ENCODE measurements at places on chromosomes 7 and 10. TPM values are rescaled to one million over a fixed set of nuclear protein-coding genes. Genes with fewer than 3 reads are reported as not detected.

DNA sequence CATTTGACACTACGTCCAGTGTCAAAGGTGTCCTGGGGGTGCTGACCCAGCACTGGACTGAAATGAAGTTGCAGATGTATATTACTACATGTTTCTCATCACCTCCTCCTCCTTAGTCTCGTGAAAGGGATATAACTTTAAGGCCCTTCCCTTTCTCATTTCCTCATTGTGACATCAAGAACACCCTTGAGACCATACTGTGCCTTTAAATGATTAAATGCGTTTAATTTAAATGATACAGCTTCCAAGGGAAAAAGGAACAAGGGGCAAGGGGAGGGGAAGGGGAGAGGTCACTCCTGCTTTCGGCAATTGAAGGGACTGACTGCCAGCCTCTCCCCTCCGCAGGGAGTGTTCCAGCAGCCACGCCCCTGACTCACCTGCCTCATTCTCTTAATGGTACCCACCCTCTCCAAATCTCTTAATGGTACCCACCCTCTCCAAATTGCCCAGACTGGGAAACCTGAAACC is 80.5 kb upstream of the KMT2E start:
- no peak overlapping the region for H3K4me3 ChIP-seq
- no peak for DNase-seq
- no peaks in the 10 kb centered on the region for H3K36me3 ChIP-seq
- H3K4me1 ChIP-seq: peaks cover 34% of the 10 kb centered on the region

DNA sequence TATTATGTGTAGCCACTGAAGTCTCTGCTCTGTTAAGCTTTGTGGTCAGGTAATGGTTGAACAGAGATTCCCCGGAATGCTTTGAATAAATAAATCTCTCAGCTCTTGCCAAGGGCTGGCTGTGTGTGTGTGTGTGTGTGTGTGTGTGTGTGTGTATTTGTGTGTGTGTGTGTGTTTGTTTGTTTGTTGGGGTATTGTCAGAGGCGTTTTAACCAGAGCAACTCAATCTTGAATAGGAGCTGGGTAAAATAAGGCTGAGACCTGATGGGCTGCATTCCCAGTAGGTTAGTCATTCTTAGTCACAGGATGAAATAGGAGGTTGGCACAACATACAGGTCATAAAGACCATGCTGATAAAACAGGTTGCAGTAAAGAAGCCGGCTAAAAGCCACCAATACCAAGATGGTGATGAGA is 256.2 kb upstream of the CACNA2D1 start:
- no peak for DNase-seq
- H3K4me1 ChIP-seq: no peaks in the 10 kb centered on the region
- H3K4me3 ChIP-seq: no peak overlapping the region
- H3K27me3 ChIP-seq: no peaks in the 10 kb centered on the region

GRCh38 chr7:155338632-155339320 is 41.1 kb downstream of the INSIG1 start:
- no peak for DNase-seq
- H3K27ac ChIP-seq: no peak overlapping the region
- H3K36me3 ChIP-seq: no peaks in the 10 kb centered on the region
- H3K4me1 ChIP-seq: no peaks in the 10 kb centered on the region
- peaks cover 46% of the 10 kb centered on the region for H3K27me3 ChIP-seq

- H3K4me3 ChIP-seq: no peak overlapping the region
- peaks cover 20% of the 10 kb centered on the region for H3K4me1 ChIP-seq
- no peaks in the 10 kb centered on the region for H3K36me3 ChIP-seq
- no peak overlapping the region for H3K27ac ChIP-seq
These were observed 6.8 kb downstream of the FFAR4 start for GRCh38 chr10:93573051-93573909.

- no peak overlapping the region for H3K27ac ChIP-seq
- H3K27me3 ChIP-seq: peaks cover 8% of the 10 kb centered on the region
- DNase-seq: no peak
- H3K4me3 ChIP-seq: no peak overlapping the region
These were observed 16.3 kb upstream of the SRGN start for GRCh38 chr10:69071610-69072009.

DNA sequence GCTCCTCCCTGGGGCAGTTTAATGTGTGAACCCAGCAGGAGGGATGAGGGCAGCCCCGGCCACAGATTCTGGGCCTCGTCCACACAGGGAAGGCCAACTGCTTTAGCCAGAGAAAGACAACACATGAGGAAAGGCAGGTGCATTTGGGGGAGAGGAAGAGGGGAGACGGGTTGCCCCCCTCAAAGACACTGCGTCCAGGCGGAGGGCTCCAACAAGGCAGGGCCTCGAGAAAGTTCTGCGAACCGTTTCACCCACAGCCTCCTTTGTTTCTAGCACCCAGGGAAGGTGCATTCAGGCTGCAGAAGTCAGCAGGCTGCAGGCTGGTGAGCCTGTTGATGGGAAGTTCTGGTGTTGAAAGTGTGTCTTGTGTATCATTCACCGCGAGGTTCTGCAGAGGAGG is 10.1 kb downstream of the FOXL3 start:
- H3K4me3 ChIP-seq: no peak overlapping the region
- peaks cover 23% of the 10 kb centered on the region for H3K27me3 ChIP-seq
- H3K27ac ChIP-seq: no peak overlapping the region
- H3K36me3 ChIP-seq: no peaks in the 10 kb centered on the region
- no peaks in the 10 kb centered on the region for H3K4me1 ChIP-seq
- no peak for DNase-seq

- H3K27ac ChIP-seq: no peak overlapping the region
- no peak for DNase-seq
- H3K27me3 ChIP-seq: peaks cover 14% of the 10 kb centered on the region
These were observed 71.1 kb upstream of the CUX1 start for GRCh38 chr7:101746314-101746713.

DNA sequence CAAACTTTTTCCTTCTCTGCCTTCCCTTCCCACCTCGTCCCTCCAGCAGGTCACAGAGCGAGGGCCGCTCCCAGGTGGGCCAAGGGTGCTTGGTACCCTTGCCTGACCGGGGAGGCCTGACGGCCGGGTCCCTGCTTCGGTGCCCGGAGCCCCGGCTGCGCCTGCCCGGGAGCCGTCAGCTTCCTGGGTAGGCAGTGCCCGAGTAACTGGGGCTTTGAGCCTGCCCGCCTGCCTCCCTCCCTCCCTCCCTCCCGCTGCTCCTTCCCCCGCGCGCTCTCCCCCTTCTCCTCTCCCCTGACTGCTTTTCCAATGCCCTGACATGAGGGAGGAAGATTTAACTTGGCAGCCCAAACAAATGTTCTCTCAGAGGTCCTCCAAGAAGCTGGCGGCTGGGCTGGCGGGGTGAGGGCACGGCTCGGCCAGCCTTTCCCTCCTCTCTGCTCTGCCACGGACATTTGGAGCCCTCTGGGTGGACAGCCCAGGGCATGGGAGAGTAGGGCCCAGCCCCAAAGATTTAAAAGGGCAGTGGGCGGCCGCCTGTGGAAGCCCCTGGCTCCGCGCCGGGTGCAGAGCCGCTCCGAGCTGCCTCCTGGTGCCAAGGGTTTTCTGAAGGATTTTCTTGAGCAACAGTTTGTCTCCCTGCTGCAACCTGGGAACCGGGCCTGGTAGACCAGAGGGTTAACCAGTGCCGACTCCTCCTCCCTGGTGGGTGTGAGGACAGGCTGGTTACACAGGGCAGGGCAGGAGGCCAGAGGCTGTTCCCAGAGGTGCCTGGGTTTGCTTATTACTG is 2.0 kb downstream of the ZMIZ1 start:
- peak; percentile 36 for DNase-seq
- peaks cover 48% of the 10 kb centered on the region for H3K4me1 ChIP-seq
- H3K27me3 ChIP-seq: no peaks in the 10 kb centered on the region
- H3K4me3 ChIP-seq: peak overlapping the region; percentile 98
- no peaks in the 10 kb centered on the region for H3K36me3 ChIP-seq

GRCh38 chr7:43363035-43363791 is 219.7 kb upstream of the STK17A start:
- H3K4me1 ChIP-seq: peaks cover 3% of the 10 kb centered on the region
- H3K27me3 ChIP-seq: no peaks in the 10 kb centered on the region
- no peak overlapping the region for H3K27ac ChIP-seq
- H3K36me3 ChIP-seq: no peaks in the 10 kb centered on the region
- H3K4me3 ChIP-seq: no peak overlapping the region

DNA sequence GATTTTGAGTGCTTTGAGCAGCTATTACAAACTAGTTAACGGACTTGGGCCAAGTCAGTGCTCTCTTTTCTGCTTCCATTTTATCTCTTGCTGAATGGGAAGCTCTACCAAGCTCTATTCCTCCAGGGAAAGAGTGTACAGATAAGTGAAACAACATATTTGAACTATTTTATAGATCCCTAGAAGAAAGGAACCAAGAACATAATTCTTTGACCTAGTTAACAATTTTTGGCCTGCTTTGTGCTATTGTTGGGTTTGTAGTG is 244.8 kb downstream of the PRKG1 start:
- no peak overlapping the region for H3K4me3 ChIP-seq
- no peak overlapping the region for H3K27ac ChIP-seq
- H3K36me3 ChIP-seq: no peaks in the 10 kb centered on the region
- DNase-seq: no peak
- no peaks in the 10 kb centered on the region for H3K4me1 ChIP-seq

DNA sequence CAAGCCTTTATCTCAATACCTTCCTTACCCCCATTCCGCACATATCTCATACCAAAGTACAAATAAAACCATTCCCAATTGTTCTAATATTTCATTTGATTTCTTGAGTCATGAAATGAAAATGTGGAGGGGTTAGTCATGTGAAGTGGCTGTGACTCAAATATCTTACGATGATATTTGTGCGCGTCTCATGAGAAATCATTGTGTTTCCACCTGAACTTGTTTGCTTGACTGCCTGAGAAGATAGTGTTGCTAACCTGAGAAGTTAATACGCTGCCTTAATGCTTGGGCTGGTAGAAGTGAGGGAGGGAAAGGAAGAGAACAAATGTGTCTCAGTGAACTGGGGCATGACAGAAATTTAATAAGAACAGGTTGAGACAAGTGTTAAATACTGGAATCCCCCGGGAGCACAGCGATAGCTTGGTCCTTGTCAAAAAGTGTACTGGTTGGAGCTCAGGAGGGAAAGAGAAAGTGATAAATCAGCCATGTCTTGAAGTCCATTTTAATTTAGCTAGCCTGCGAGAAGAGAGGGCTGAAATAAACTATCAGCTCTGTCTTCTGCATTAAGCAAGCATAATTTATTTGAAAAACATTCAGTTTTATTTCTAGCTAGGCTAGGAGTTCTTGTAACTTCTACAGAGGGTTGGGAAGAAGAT is 7.2 kb upstream of the EPHA1 start:
- H3K4me1 ChIP-seq: peaks cover 21% of the 10 kb centered on the region
- no peak overlapping the region for H3K27ac ChIP-seq
- no peak for DNase-seq
- no peaks in the 10 kb centered on the region for H3K36me3 ChIP-seq
- no peak overlapping the region for H3K4me3 ChIP-seq
- peaks cover 3% of the 10 kb centered on the region for H3K27me3 ChIP-seq

DNA sequence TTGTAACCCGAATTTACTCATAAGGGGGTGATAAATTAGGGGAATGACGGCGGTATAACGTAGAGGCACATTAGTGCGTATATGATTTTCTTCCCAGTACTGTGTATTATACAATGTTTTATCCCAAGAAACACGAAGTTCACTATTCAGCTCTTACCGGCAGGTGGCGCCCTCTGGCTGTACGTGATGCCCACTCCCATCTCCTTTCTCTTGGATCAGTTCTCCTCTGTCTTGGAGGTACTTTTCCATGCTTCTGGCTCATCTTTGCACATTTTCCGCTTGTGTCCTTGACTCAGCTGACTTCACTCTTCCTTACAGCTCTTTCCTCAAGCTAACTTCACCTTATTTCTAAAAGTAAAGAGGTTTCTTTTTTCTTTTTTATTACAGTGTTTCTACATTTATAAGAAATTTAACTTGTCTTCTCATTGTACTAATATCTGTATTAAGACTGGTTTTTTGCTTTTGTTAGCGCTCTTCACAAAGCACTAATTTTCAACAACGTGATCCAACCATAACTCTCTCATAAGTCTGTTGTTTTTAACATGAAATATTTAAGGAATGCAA is 21.3 kb downstream of the TMEM176B start:
- no peaks in the 10 kb centered on the region for H3K36me3 ChIP-seq
- H3K4me3 ChIP-seq: no peak overlapping the region
- H3K4me1 ChIP-seq: peaks cover 6% of the 10 kb centered on the region

DNA sequence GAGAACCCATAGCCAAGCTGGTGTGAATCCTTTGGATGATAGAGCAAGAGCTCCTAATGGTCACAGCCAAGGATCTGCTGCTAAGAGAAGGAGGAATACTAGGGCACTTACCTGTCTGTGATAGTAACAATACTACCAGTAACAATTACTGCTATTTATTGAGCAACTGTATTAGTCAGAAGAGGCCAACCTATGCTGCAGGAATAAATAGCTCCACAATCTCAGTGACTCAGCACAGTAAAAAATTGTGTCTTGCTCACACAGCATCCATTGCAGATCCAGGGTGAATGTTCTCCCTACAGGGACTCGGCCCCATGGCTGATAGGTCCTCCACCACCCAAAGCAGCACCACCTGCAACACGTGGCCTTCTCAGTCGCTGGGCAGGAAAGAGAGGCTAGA is 257.6 kb upstream of the ZMIZ1 start:
- H3K4me1 ChIP-seq: peaks cover 39% of the 10 kb centered on the region
- H3K27ac ChIP-seq: no peak overlapping the region
- no peak for DNase-seq
- no peak overlapping the region for H3K4me3 ChIP-seq

DNA sequence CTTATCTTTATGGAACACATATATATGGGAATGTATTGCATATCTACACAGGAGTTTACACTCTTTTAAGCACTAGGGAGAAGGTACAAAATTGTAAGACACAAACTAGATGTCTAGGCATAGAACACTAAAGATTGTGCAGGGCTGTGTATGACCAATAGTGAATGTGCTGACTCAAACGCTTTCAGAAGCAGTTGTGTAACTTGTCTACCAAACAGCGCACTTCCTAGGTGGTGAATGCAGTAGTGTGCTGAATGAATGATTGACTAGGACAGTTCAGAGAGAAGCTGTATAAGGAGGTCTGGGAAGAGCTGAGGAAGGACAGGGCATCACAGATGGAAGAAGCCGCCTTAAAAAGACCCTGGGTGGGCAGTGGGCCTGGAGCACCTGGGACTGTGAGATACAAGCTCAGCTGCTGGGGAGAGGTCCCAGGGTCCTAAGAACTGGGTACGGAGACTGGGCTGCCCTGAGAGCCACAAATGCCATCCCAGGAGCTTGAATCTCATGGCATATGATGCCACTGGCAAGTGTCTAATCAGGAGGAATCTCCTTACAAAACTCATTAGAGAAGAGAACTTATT is 14.2 kb downstream of the CLRN3 start:
- no peak overlapping the region for H3K27ac ChIP-seq
- H3K4me1 ChIP-seq: peaks cover 18% of the 10 kb centered on the region
- DNase-seq: no peak
- H3K36me3 ChIP-seq: no peaks in the 10 kb centered on the region
- no peak overlapping the region for H3K4me3 ChIP-seq

- H3K4me3 ChIP-seq: no peak overlapping the region
- no peaks in the 10 kb centered on the region for H3K27me3 ChIP-seq
- H3K36me3 ChIP-seq: peaks cover 3% of the 10 kb centered on the region
- peak overlapping the region; percentile 6 for H3K27ac ChIP-seq
These were observed 78.3 kb downstream of the MMRN2 start for GRCh38 chr10:86878983-86879713.

Gene RAB11FIP2
- 17.6 TPM for total RNA-seq

Gene INSYN2A
- total RNA-seq: not detected

Gene ZPBP
- not detected for total RNA-seq

Gene C10orf62
- 0.96 TPM for total RNA-seq

Gene CDC14C
- total RNA-seq: 0.22 TPM

Gene SPAM1
- not detected for total RNA-seq

Gene NRCAM
- total RNA-seq: 19.9 TPM

Gene OPN1SW
- total RNA-seq: not detected

Gene GPC2
- total RNA-seq: 65.2 TPM

Gene COX19
- 20.3 TPM for total RNA-seq

Gene CTTNBP2
- 14.0 TPM for total RNA-seq

Data from progenitor cell of endocrine pancreas (in vitro differentiated cells).